ENCODE measurements at places on chromosomes 3 and 15. TPM values are rescaled to one million over a fixed set of nuclear protein-coding genes. Genes with fewer than 3 reads are reported as not detected.

GRCh38 chr15:98002419-98002818, 41.9 kb downstream of the ARRDC4 start:
- DNase-seq: no peak

The MCTP2 gene
- 20.0 TPM for total RNA-seq

DNA sequence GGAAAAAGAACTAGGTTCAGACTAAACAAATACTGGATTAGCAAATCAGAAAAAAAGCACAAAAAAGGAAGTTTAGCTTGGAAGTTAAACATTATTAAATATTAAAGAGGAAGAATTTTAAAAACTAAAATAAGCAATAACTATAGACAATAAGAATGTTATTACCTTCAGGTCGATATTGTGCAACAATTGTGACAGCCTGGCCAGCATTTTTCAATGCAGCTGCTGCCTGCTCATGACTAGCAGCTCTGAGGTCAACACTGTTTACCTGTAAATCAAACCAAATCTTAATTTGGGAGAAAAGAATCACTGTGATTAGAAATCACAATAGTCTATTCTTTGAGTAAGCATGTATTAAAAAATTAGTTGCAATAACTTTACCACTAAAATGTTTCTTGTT, 75.1 kb upstream of the MELTF start:
- no peak for DNase-seq

The DNAJB11 gene
- total RNA-seq: 63.5 TPM

GRCh38 chr3:180926526-180926925, 14.1 kb downstream of the FXR1 start:
- DNase-seq: no peak

- no peak for DNase-seq
Measured at GRCh38 chr3:99774467-99774866, 43.2 kb upstream of the CMSS1 start.

The LTK gene
- total RNA-seq: 0.05 TPM

The KLHL25 gene
- 17.9 TPM for total RNA-seq

DNA sequence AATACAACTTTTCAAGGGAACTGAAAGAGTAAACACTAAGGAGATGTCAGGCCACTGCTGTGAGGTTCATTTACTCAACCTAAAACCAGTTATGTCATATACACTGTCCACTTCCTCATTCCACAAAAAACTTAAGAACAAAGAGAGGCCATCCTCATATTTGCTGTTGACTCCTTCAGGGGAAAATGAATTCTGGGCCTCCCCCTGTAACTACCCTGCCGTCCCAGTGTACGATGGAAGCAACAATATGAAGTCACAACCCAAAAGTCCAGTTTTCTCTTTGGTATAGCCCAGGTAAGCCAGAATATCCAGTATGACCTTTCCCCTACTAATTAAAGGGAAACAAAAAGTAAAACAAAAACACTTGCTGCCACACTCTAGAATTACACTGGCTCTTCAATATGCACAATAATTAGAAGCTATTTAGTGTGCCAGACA, 16.2 kb downstream of the CEP152 start:
- peak; percentile 29 for DNase-seq

- no peak for DNase-seq
Measured at GRCh38 chr15:31016446-31016915, 25.1 kb upstream of the MTMR10 start.

DNA sequence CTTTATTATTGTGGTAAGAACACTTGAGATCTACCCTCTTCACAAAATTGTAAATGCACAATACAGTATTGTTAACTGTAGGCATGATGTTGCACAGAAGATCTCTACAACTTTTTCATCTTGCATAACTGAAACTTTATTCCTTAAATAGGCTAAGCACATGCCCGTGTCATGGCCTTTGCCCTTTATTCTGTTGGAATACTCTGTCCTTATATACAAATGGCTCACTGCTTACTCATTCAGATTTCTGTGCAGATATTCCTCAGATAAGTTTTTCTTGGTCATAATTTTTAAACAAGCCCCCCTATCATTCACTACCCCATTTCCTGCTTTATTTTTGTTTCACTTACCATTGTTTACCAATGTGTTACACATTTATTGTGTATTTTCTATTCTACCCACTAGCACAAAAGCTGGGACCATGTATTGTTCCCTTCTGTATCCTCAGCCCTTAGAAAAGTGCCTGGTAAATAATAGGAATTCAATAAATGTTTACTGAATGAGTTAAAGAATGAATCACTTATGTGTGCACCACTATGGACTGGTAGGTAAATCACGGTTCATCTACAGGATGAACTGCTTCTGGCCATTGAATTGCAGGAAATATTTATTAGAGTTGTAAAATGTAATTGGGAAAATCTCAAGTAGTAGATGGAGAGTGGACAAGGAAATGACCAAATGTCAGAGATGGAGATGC, 151.0 kb downstream of the CPNE4 start:
- DNase-seq: no peak

GRCh38 chr3:151087648-151088047, 2.2 kb downstream of the MED12L start:
- DNase-seq: no peak

DNA sequence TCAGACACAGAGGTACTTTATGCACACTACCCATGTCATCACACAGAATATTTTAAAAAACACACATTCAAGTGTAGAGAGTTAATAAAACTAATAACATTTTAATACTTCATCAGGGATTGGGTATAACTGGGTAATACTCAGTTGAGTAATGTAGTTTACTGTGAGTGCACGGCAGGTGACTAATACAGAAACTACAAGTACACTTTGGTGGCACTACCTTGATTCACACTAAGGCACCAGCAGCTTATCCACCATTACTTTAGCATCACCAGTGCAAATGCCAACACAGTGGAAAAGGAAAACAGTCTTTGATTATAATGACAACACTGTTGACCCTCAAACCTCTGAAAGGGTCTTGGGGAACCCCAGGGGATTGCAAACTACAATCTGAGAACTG, 33.6 kb downstream of the ZNF280D start:
- no peak for DNase-seq

The CTXND1 gene
- not detected for total RNA-seq

DNA sequence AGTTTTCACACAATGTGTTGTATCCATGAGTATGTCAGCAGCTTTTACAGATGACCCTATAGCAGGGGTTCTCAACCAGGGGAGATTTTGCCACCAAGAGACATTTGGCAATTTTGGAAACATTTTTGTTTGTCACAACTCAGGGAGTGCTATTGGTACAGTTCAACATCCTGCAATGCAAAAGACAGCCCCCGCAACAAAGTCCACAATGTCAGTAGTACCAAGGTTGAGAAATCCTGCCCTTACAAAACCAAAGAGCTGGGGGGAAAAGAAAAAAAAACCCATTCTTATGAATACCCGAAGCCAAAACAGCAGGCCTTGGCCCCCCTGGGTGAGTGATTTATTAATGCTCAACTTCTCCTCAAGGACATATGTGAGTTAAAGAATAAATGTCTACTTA, 99.1 kb downstream of the LARS2 start:
- no peak for DNase-seq

GRCh38 chr3:52204337-52205073, 6.5 kb downstream of the ALAS1 start:
- DNase-seq: peak; percentile 12

- DNase-seq: no peak
Measured at GRCh38 chr3:63927422-63928280, 15.5 kb upstream of the SCAANT1 start.

DNA sequence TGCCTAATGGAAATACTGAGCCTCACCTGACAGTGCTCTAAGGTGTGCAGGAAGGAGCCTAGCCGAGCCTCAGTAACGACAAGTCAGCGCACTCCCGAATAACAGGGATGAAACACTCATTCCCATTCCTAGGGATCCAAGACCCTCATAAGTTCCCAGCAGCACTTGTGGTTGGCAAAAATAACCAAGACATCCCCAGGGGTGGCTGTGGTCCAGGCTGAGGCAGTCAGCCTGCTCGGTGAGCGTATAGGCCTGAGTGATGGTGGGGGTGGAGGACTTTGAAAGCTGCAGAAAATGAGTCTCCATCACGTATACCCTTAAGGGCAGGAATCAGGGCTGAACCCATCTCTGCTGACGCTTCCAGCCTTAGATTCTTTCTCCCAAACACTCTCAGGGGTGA, 120.1 kb downstream of the SMAD6 start:
- DNase-seq: no peak

- DNase-seq: no peak
Measured at GRCh38 chr3:93988283-93988682, 8.3 kb downstream of the ARL13B start.

The DISP2 gene
- 0.81 TPM for total RNA-seq

GRCh38 chr15:90496791-90497190, 32.9 kb upstream of the CRTC3 start:
- DNase-seq: no peak

The BTLA gene
- not detected for total RNA-seq

The C3orf70 gene
- not detected for total RNA-seq

GRCh38 chr15:101702077-101702476, 22.2 kb downstream of the TARS3 start:
- DNase-seq: no peak

GRCh38 chr15:45618813-45619212, 16.0 kb upstream of the SQOR start:
- DNase-seq: no peak

DNA sequence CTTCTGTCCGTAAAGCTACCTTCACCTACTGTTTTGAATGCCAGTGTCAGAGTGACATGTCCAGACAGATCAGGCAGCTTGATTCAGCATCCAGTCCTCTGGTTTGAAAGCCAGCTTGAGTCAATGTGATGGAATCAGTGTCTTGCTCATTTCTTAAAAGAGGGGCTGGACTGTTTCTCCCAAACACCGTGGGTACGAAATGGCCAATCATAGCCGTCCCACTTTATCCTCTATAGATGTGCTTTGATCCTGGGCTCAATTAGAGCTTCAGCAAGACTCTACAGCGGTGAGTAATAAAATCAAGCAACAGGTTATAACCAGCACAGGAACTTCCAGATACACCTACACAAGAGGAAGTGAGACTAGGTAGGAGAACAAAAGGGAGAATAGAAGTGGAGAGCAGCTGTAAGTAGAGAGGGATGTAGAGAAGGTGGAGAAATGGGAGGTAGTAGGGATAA, 17.0 kb upstream of the OR5K1 start:
- DNase-seq: no peak

GRCh38 chr3:126541628-126542339, 16.9 kb downstream of the C3orf22 start:
- DNase-seq: no peak

The NPAP1 gene
- total RNA-seq: not detected

DNA sequence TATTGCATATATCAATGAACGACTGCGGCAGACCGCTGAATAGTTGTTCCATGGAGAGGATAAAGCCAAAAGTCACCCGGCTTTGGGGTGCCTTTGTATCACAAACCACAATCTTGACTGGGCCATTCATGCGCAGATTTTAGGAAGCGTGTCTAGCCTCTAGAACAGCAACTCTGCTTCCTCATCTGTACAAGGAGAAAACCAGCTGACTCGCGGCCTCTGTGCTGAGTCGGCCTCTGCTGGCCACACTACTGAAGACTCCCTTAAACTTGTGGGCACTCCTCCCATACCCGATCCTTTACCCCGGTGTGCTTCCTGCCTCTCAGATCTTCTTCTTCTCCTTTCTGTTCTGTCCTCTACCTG, 872 bp downstream of the DLEC1 start:
- no peak for DNase-seq

DNA sequence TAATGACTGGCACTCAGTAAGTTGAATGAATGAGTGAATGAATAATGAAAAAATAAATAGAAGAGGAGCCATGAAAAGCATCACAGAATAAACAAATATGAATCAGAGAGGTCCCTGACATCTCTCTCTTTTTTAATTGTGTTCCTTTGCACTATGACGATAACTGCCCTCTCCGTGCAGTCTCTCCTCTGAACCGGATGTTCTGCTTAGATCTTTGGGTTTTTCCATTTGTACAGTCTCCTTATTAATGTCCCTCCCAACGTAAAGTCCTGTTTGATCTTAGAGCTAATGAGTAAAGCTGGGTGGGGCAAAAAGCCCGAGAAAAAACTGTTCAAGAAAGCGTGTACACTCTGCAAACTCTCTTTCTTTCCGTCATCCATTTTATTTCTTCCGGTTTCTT, 28.3 kb upstream of the BHLHE40 start:
- peak; percentile 67 for DNase-seq

The BUB1B gene
- total RNA-seq: 40.1 TPM

The OXSM gene
- 7.7 TPM for total RNA-seq

- DNase-seq: no peak
Measured at GRCh38 chr3:111684640-111685039, 89.5 kb upstream of the ZBED2 start.

The ANKUB1 gene
- not detected for total RNA-seq

DNA sequence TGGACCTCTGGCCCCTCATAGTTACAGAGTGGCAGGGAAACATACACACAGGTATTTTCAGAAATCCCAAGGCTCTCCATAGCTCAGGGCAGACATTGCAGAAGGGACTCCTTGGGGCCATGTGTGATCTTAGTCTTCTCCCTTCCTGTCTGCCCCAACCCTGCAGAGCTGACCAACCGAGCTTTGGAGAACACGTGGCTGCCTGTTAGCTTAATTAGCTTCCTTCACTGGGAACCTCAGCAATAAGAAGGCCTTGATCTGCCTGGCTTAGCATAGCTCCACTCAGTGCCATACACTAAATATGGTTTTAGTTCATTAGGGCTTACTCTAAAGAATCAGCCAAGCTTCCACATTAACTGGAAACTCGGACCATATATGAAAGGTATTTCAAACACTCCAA, 12.3 kb downstream of the LYZL4 start:
- DNase-seq: no peak

The SERP1 gene
- 600 TPM for total RNA-seq

The ARPIN gene
- total RNA-seq: 4.7 TPM

GRCh38 chr15:88695691-88696251, 57.0 kb downstream of the ISG20 start:
- DNase-seq: no peak

DNA sequence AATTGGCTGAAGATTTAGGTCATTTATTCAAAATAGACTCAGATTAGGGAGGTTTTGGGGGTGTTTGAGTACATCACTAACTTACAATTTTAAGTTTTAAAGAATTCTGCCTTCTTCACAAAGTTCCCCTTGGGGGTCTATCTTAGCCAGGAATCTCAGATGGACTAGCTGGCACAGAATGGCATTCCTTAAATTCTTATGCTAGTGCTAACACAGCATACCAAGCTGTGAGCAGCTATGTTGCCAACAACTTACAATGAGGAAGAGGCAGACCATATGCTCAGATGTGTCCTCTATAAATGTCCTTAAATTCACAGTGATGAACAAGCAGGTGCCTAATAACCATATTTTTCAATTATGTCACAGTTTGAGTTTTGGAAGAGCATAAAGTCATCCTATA, 60.9 kb upstream of the NPHP3 start:
- DNase-seq: no peak

- no peak for DNase-seq
Measured at GRCh38 chr3:140896997-140897396, 44.6 kb upstream of the SLC25A36 start.

DNA sequence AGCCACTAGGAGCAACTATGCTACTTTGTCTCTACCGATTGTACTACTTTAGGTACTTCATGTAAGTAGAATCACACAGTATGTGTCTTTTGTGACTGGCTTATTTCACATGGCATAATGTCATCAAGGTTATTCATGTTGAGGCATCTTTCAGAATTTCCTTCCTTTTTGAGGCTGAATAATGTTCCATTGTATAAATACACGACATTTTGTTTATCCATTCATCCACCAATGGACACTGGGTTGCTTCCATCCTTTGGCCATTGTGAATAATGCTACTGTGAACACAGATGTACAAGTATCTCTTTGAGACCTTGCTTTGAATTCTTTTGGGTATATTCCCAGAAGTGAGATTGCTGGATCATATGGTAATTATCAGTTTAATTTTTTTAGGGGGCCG, 29.2 kb downstream of the MYO5A start:
- DNase-seq: no peak
